Amniotic epithelial cell (primary cell): ENCODE measurements at places on chromosomes 7 and 10.

DNA sequence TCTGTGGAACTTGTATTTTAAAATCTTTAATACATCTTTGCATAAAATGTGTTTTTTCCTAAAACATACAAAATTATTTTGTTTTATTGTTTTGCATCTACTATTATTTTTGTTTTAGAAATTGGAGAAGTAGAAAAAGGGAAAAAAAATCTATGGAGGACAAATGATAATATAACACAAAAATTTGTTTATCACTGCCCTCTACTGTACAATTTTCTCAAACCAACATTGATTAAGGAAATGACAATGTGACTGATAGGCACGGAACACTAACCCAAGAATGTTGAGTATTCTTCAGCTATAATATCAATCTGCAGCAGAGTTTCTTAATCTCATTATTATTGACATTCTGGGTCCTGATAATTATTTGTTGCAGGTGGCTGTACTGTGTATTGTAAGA is 9.5 kb upstream of the ING3 start:
- DNase-seq, result no peak

DNA sequence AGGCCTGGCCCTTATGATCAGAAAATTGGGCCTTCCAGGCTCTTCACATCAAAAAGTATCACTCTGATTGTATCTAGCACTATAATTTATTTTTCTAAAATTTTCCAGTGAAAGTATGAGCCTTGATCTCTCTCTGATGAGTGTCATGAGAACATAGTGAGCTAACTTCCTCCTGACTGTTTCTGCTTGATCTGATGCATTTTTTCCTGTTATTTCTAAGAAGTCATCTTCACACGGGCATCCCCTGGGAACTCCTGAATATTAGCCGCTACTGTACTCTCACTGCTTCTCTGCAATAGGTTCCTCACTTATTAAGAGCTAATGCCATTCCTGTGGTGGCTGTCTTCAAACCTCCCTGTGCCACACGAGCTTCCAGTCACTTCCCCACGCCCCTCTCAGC is 63.1 kb upstream of the ZPBP start:
- DNase-seq, result no peak

- DNase-seq, result no peak
Measured at GRCh38 chr10:48814933-48815332, 124.7 kb downstream of the LRRC18 start.

GRCh38 chr7:133009426-133010252 is 72.3 kb downstream of the CHCHD3 start:
- peak; percentile 11 for DNase-seq

- no peak for DNase-seq
Measured at GRCh38 chr7:1187127-1187526, 27.1 kb upstream of the ZFAND2A start.

GRCh38 chr7:20595971-20596370 is 19.5 kb upstream of the ABCB5 start:
- no peak for DNase-seq

DNA sequence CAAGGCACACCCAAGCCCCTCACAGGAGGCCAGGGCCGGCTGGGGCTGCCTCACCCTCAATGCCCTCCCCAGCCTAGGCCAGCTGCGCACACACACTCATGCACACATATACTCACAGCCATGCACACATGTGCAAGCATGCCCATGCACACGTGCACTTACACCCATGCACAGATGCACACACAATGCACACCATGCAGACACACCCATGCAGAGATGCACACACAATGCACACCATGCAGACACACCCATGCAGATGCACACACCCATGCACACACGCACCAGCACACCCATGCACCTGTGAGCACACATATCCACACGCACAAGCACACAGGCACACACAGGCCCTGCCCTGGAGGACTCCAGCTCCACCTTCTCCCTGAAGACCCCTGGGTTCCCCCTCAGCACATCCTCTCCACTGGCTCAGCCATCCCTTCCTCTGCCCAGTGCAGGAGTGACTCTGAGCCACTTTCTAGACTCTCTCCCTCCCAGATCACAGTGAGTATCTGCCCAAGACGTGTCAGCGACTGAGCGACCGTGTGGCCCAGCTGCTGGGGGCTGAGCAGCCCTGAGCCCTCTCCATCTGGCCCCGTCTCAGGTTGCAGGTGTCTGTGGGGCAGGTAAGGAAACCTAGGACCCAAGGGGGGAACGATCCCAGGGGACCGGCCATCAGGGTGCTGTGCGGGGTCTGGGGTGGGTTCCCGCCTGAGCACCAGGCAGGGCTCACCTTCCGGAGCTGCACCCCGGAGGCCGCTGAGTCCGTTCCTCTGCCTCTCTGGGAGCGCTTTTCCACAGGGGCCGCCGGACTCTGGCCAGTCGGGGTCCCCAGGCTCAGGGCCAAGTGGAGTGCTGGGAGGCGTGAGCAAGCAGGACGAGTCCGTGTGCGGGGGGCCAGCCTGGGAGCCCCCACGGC is 25.8 kb downstream of the AP5Z1 start:
- DNase-seq, result no peak

- DNase-seq, result no peak
Measured at GRCh38 chr10:131870831-131871672, 29.8 kb upstream of the PPP2R2D start.

DNA sequence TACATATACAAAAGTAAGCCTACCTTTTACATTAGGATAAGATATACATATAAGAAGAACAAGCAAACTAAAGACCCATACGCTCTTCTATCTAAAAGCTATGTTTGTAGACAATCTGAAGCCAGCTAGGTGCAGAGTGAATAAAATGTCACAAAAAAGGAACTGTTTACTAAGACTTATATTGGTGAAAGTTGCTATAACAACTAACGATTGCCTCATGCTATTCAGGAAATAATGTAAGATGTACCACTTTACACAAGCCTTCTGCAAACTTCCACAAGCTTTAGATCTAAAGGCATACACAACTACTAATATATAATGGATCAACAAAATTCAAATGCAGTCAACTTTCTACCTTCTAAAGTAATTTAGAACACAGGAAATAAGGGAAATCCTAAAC is 175.1 kb downstream of the SRPK2 start:
- DNase-seq, result no peak

DNA sequence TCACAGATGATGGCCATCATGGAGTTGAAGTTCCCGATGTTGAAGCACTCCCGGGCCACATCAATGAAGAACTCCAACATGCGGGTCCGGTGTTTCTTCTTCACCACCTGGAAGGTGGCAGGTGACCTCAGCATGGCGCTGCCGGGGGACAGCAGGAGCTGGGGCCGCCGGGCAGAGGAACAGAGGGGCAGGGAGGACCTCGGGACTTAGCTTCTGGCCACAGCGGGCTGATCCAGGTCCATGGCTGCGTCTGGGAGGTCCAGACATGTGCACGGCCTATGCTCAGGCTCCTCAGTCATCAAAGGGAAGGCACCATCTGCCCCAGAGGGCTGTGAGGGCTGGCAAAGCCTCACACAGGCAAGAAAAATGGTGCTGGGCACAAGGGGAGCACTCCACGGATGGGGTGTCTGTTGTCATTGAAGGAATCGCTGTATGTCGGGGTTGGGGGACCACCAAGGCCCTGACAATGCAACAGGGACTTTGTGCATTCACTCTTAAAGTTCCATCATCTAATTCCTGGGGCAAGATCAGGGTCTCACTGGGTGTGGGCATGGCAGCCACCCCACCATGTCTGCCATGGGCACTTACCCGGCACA is 60.9 kb downstream of the CSGALNACT2 start:
- DNase-seq, result no peak

- peak; percentile 70 for DNase-seq
Measured at GRCh38 chr10:102150970-102151773, 1.0 kb upstream of the NOLC1 start.

DNA sequence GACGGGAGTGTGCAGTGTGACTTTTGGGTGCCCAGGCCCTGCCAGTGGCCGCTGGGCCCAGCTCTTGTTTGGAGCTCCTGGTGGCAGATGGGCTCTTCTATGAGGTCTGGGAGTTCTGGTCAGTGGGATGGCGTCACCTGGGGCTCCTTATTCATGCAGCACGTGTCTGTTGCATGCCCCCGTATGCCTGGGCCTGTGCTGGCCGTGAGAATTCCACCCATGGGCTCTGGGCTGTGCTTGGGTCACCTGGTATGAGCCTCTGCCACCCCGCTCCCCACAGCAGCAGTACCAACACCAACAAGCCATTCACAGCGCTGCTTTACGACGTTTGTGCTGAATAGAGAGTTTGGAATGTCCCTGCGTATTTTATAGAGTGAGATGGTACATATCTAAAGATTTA is 27.1 kb downstream of the INPP5A start:
- DNase-seq, result no peak

GRCh38 chr10:119361037-119361436 is 153.7 kb downstream of the GRK5 start:
- DNase-seq, result no peak

DNA sequence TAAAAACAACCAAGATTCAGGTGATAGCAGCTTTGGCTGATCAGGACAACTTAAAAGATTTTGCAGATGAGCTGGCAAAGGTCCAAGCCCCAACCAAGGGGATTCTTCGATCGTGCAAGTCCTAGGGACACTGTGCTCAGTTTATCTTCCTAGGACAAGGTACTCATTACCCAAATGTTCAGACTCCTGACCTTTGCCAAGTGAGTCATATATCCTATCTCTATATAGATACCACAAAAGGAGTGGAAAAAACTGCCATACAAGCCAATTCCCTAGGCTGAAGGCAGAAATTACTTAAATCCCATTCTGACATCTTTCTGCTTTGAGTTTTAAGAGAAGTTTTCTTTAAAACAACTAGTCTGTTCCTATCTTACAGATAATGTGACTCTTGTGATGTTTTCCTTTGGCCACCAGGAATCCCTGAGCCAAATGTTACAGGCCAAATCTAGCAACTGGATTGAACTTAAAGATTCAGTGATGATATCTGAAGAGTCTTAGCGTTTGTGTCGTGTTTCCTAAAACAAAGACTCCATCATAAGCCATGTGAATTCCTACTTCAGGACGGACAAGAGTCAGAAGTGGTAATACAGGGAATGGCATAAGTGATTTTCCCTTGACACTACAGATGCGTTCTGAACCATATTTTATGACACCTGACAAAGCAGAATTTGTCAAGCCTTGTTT is 142.6 kb upstream of the ASAH2 start:
- peak; percentile 80 for DNase-seq
